Left renal pelvis (tissue), 4 donors: ENCODE measurements at places on chromosomes 3 and 15.

DNA sequence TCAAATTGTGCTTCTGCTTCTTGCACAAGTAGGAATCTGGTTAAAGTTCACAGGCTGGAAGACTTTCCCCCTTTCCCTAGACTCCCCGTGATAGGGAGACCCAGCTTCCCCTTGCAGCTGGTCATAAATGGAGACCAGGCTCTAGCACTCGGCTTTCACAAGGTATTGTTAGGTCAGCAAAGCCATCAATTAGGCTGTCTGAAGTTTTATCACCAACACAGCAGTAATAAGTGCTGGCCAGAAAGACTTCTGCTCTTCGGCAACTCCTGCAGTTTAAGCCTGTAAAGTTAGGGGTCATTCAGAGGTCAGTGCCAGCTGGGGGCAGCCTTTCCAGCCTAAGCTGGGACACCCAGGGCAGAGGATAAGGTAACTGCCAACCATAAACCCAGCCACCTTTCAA lies 203.4 kb downstream of the MEIS2 start:
- DNase-seq: peak; percentile 83

DNA sequence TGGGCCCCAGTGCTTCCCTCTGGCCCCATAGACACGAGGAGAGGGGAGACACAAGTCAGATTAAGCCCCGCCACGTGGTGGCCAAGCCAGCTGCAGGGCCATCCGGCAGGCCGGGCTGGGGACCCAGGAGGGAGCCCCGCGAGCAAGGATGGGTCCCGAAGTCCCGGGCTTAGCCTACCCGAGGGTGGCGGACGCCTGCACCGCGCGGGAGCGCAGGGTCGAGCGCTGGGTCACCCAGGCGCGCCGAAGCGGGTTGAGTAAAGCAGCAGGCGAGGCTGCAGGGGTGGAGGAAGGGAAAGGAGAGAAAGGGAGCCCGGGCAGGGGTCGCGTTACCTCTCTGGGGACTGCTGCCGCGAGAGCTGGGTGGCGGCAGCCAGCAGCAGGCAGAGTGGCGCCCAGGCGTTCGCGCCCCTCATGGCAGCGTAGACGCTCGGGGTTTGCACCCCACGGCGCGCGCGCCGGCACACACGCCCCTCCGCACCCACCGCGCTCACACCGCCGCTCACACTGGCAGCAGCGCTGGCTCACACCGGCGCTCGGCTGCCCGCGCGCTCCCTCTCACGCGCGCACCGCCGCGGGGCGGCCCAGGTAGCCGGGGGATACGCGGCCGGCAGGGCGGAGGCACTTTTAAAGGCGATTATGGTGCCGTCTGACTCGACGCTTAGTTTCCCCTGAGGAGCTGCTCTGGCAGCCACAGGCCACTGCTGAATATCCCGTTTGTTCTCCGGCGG lies at the start of gene PCOLCE2:
Gene PCOLCE2, minus strand, starts transcription at position 603 of the 731 bp plus-strand sequence. Its CDS starts 187 bp downstream, at position 416.
- DNase-seq: peak; percentile 12

- no peak for DNase-seq
These were observed 102.5 kb downstream of the SST start for GRCh38 chr3:187567661-187568121.

GRCh38 chr3:33883951-33884561 lies 85.6 kb downstream of the PDCD6IP start:
- peak; percentile 23 for DNase-seq

DNA sequence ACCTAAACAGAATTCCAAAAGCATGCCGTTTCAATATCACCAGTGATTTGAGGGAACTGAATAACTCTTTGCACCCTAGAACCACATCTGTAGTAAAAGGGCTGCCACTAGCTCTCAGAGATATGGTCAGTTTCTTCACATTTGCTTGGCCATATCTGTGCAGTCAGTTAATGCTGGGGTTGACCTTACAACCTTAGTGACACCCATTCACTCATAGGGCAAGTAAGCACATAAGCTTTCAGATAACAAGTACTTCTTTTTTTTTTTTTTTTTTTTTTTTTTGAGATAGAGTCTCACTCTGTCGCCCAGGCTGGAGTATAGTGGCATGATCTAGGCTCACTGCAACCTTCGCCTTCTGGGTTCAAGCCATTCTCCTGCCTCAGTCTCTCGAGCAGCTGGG lies 20.4 kb upstream of the FSIP1 start:
- DNase-seq: no peak

DNA sequence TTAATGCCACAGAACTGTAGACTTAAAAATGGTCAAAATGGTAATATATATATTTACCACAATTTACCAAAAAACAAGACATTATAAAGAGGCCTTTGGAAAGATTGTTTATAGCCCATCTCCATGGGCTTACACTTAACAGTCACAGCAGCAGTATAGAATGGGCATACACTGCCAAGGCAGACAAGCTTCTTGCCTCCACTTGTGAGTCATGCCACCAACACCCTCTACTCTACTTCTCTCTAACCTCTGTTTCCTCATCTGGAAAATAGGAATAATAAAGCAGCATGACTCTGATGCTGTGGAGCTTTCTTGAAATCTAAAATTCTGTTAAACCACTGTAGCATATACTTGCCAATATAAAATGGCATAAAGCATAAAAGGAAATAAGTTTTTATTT lies 14.4 kb upstream of the GPR156 start:
- DNase-seq: no peak

GRCh38 chr15:99998661-99999101 lies 265.4 kb upstream of the LYSMD4 start:
- no peak for DNase-seq

GRCh38 chr15:77840991-77841775 lies 208.5 kb upstream of the LINGO1 start:
- no peak for DNase-seq

DNA sequence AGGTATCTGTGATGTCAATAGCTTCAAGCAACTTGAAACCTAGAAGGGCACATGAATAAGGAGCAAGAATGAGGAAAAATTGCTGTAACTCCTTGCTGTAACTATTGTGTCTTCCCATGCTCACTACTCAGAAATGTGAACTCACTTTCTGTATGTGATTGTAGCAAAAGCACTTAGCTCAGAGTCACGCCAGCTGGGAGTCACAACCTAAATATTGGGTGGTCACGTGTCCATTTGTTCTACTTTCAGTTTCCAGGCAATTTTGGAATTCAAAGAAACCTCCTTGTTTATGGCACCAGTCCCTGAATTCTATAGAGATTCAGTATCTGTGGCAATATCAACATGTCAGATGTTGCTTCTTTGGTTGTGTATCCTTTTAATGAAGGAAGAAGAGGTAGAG lies 241.6 kb upstream of the AZI2 start:
- no peak for DNase-seq

- DNase-seq: no peak
These were observed 1.4 kb downstream of the PFN2 start for GRCh38 chr3:149969110-149969939.

DNA sequence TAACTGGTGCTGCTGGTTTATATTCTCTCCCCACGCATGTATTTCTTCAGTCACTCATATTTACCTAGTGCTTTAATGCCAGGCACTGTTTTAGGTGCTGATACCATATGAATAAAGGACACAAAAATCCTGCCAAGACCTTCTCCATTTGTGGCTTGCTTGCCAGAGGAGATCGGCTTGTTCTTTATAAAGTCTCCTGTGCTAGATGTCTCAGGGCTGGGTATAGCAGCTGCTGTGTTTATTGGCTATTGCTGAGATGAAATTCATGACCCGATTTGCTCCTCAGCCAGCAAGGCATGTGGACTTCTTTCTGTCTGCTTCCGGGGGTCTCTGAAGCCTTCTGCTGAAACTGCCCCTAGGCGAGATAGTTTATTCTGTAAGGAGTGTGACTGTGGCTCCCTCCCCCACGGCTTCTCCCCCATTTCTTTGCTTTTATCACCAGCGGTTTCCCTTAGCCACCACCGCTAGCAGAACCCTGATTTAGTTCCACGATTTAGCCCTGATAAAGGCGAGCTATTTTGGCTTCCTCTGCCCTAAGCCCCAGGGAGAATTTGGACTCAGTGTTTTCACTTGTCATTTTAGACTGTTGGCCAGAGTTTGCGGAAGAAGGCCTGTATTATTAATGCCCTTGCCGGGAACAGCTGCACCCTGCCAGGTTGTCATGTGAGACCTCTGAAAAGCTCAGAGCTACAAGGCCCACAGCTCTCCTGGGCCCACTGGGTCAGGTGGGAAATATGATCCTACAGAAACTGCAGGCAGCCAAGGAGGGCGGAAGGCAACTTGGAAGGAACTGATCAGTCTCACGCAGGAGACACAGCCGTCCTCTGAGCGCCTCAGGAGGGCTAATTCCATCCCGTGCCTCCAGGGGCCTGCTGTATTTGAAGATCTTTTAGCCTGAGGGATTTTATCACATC lies 46.8 kb downstream of the ST6GAL1 start:
- DNase-seq: peak; percentile 59

DNA sequence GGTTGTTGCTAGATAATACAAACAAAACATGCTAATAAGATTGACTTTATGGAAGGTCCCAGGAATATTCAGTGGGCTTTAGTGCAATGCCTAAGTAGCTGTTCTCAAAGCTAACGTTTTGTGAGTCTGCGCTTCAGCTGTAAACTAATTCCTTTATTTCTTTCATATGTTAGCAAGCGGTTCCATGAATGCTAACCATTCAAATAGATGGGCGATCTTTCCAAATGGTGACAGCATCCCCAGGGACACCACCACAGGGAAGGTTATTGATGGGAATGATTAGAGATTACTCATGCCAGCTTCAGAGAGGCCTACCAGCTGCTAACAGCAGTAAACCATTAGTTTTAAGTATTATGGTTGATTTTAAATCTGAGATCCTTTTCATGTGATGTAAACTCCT lies 405.7 kb upstream of the MCTP2 start:
- no peak for DNase-seq

GRCh38 chr15:99442252-99442897 lies 123.4 kb upstream of the MEF2A start:
- no peak for DNase-seq

- DNase-seq: no peak
These were observed 385.4 kb downstream of the ZIC1 start for GRCh38 chr3:147794596-147794995.

- DNase-seq: no peak
These were observed 7.6 kb upstream of the GRIP2 start for GRCh38 chr3:14547693-14548092.

GRCh38 chr3:80087767-80088166 lies 320.0 kb upstream of the ROBO1 start:
- DNase-seq: no peak
